ENCODE measurements at places on chromosomes 16 and 17.
A peak's percentile ranks its signal among the peaks of the same experiment; 100 is the strongest.

GRCh38 chr17:33725675-33726271, 432.7 kb upstream of the ASIC2 start:
- peak; percentile 3 for DNase-seq

DNA sequence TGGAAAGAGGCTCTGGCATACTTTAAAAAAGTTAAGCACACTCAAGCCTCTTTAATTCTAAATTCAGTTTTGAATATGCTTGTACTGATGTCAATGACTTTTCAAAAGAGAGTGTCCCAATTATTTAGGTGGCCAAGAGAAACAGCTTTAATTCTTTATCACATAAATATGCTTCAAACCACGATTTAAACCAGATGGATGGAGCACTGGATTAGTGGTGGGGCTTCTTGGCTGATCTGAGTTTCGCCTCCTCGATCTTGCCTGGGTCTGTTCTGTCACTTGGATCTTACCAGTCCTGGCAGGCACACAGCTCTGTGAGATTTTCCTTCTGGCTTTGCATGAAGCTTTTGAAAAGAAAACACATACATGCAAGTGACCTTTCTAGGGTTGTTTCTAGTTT, 467.8 kb downstream of the MAF start:
- no peak for DNase-seq

DNA sequence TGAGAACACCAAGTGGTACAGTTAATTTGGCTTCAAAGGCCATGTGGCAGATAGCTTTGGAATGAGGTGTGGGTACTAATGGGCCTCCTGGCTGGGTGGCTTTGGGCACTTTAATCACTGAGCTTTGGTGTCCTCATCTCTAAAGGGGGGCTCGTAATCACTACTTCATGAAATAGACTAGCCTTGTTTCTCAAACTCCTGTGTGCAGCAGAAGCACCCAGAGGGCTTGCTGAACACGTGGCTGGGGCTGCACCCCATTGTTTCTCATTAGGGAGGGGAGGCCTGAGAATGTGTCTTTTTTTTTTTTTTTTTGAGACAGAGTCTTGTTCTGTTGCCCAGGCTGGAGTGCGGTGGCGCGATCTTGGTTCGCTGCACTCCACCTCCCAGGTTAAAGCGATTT, 5.8 kb downstream of the EPN2 start:
- no peak for DNase-seq

DNA sequence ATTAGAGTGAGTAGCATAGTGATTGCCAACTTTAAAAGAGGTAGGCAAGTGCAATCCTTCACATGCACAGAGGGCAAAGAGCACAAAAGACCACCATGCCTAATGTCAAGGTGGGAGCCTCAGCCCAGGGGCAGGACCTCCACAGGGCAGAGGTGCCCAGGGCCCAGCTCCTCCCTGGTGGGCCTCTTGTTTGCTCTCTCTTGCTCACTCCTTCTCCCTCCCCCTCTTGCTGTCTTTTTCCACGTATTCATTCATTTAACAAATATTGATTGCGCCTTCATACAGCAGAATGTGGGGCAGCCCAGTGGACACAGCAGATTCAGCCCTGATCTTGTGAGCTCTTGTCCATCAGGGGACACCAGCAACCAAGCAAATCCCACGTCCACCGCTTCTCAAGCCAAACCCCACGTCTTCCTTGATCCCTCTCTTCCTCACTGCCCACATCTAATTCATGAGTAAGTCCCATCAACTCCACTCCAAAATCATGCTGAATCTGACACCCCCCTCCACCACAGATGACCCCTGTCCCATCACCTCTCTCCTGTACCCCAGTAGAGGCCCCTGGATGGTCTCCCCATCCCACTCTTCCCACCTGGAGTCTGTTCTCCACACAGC, 44.1 kb upstream of the RPL38 start:
- DNase-seq = no peak

DNA sequence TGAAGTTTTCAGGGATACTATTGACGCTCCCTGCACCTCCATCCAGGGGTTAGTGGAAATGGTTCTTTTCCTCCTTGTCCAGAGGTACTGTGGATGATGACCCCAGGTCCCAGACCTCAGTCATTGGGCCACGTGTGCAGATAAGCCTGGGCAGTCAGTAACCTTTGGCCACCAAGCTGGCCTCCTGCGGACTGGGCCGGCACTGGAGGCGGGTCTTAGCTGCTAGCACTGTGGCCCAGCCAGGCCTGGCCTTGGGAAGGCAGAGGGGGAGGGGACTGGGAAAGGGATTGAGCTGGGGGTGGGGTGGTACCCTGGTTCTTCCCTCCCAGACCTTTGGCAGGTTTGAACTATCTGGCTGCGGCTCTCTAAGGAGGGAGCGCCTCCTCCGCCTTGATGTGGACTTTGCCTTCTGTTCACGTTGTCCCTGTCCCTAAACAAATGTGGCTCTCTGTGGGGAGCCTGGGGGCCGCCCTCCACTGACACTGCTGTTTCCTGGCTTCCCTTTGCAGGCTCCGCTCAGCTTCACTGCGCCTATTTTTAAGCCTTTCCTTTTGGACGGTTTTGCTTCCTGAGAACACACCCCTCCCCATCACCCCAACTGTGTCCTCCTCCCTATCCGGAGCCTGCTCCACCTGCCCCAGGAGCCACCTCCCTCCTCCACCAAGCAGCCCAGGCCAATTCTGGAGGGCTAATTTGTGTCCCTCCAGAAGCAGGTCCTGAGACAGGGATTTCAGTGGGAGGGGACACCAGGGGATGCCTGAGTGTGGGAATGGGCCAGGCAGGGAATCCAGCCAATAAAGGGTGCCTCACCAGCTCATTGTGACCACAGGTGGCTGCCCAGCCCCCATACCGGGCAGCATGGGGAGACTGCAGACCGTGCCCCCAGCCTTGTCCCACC, 251.9 kb downstream of the SEC14L1 start:
- DNase-seq = peak; percentile 43

GRCh38 chr16:56797861-56798260, 67.1 kb upstream of the SLC12A3 start:
- DNase-seq = no peak

DNA sequence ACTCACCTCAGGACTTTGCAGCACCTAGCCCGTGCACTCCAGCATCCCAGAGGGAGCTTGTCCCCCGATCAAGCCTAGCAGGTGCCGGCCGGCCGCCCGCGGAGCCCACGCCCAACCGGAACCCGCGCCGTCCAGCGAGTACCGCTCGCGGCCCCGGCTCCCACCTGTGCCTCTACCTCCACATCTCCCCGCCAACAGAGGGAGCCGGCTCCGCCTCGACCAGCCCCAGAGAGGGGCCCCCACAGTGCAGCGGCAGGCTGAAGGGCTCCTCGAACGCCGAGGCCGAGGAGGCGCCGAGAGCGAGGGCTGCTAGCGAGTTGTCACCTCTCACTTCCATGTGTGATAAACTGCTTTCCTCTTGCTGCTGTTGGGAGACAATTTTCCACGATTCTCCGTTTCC, 41.1 kb upstream of the DHRS7B start:
- no peak for DNase-seq

Measured in DMS153 (cell line).